Mesenteric fat pad (tissue), 1 donor: ENCODE measurements at places on chromosomes 1 and 21. TPM values are rescaled to one million over a fixed set of nuclear protein-coding genes. Genes with fewer than 3 reads are reported as not detected.

DNA sequence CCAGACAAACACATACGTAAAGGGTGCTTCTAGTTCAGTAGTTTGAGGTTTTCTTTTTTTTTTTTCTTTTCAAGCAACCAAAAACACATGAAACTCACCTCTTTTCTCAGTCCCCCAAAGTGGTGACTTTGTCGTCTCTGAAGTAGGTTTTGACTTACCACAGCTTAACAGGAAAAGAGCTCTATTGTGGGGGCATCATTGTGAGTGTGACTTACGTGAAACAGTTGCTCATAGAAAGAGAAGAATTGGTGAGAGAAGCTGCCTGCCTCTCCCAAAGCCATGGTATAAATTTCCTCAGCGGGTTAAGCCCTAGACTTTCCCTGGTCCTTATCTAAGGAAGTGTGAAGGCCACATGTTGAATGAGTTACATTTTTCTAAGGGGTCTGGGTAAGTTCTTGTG lies 11.9 kb downstream of the FASLG start:
- DNase-seq = no peak

DNA sequence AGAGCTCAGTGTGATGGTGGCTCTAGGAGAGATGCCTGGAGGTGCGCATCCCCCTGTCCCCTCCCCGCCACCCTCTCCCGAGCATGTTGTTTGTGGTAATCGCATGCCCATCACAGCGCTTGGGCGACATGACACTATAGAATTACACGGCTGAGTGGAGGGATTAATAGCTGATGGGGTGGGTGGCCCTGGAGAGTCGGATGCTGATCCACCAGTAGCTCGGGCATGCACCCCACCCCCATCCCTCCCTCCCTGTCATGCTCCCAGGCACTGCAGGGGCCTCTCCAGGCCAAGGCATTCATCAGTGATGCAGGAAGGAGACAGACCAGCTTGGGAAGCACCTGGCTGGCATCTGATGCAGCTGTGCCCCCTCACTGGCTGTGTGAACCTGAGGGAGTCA lies 159.0 kb upstream of the IGSF21 start:
- no peak for DNase-seq

- DNase-seq = no peak
These were observed 15.5 kb downstream of the DYRK1A start for GRCh38 chr21:37381883-37382585.

GRCh38 chr1:156892190-156893047 lies 1.1 kb upstream of the PEAR1 start:
- DNase-seq = peak; percentile 96

- no peak for DNase-seq
These were observed 417.0 kb upstream of the ESRRG start for GRCh38 chr1:217140041-217140901.

DNA sequence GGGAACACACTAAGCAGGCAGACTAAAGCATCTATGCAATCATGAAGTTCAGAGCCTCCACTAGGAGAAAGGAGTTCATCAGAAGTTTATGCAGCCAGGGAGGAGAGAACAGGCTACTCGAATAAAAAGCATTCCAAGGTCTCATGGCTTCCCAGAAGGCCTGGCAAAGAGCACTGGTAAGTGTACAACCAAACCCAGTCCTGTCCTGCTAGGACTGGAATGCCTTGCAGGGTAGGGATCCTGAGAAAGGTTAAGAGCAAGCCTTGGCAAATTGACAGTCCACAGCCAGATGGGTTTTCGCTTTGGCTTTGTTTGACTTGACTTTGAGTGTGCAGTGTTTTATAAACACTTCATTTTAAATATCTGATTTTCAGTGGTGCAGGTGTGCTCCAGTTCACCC lies 133.6 kb upstream of the ATP1B1 start:
- no peak for DNase-seq

DNA sequence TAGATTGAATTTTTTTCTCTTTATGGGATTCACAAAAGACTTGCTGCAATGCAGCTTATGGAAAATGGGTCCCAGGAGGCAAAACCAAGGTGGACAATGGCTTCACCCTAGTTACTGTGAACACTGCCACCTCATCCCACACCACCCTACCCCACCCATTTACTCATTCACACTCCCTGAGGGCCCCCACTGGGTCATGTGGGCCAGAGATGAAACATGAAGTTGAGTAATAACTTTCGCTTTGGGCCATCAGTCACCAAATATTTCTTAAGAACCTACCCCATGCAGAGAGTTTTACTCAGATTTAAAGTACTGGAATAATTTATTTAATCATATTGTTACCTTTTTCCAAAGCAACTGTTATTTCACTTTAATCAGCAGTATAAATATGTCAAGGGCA lies 191.8 kb downstream of the TPR start:
- DNase-seq = no peak

- DNase-seq = no peak
These were observed 94.8 kb upstream of the KIAA0040 start for GRCh38 chr1:175287377-175287776.

GRCh38 chr1:153364156-153364555 lies 6.5 kb downstream of the S100A9 start:
- no peak for DNase-seq

LDLRAD1 gene
- not detected for total RNA-seq

DNA sequence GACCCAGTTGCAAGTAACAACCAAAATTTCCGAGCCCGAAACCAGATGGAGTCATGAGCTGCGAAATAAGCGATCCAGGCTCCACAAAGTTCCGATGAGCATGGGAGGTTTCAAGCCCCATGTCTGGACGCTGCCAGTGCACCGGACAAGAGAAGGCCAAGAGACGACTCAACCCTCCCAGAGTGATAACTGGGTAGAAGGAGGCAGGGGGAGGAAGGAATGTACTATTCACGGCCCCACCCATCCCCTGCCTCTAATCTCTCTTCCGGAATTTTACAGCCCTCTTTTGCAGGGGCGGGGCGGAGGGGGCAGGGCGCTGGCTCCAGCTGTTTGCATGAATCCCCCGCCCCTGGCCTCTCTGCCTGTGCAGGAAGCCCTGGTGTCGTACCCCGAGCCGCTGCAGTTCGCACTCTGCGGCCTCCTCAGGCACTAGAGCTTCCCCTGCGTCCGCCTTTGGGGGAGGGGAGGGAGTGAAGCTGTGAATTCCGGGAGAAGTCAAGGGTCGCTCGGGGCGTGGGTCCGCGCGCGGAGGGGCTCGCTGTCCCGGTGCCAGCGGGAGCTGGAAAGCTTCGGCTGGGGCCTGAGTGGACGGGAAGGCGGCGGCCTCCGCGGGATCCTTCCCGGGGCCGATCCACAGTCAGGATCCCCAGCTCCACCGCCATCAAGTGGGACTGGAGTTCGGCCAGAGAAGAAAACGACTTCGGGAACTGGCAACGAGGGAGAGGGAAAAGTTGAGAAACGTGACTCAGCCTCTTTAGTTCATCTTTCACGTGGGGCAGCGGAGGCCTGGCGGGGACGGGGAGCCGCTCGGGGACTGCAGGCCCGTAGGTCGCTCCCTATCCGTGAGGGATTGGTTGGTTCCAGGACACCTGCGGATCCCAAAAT lies 6.3 kb upstream of the PTP4A2 start:
- peak; percentile 95 for DNase-seq

LEMD1 gene
- not detected for total RNA-seq

TSACC gene
- 0.64 TPM for total RNA-seq

DNA sequence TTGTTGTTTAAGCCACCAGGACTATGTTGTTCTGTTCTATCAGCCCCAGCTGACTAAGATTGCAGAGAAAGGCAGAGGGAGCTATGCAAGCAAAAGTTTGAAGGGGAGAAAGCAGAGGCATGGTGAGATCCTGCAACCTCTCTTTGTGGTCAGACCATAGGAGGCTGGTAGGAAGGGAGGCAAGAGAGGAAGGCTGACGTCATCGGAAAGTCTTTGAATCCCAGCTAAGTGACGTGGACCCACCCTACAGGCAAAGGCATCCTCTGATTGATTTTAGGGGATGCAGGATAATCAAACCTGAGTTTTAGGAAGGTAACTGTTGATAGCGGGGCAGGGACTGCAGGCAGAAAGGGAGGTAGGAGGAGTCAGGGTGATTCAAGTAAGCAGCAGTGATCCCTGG lies 23.3 kb upstream of the TNNI1 start:
- no peak for DNase-seq

GRCh38 chr1:14919751-14920150 lies 233.8 kb upstream of the TMEM51 start:
- DNase-seq = no peak

OR2M3 gene
- not detected for total RNA-seq

GRCh38 chr1:45328680-45329079 lies 2.0 kb downstream of the HPDL start:
- peak; percentile 55 for DNase-seq

DNA sequence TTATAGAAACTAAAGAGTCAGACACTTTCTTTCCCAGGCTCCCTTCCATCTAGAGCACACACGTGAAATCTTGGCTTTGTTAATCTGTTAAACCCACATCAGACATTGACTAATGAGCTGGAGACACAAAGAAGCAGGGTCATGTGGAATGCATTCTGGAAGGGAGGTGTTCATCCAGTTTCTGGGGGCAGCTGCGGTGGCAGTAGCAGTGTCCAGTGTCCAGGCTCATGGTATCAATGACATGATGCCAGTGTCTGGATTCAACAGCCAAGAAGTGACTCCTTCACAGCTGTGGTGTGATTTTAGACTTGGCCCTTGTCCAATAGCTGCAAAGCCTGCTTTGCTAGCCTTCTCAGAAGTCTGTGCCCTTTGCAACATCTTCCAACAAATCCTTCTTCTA lies 95.2 kb downstream of the NTPCR start:
- no peak for DNase-seq

DNA sequence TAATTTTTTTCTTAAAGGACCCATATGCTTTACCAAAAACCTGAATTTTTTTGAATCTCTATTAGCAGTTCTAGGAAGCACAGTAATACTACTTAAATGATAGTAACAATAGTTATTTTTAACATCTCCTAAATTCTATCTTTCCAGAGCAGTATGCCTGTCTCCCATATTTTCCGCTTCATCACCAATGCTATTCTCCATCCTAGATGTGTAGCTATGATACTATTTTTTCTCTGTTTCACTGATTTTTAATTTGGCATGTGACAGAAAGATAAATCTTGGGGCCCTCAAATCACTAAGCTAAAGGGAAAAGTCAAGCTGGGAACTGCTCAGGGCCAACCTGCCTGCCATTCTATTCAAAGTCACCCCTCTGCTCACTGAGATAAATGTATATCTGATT lies 102.3 kb upstream of the HMCN1 start:
- no peak for DNase-seq

DNAI4 gene
- 7.0 TPM for total RNA-seq

- DNase-seq = no peak
These were observed 31.7 kb upstream of the COG2 start for GRCh38 chr1:230610589-230610988.

CFHR1 gene
- 1.8 TPM for total RNA-seq

GRCh38 chr1:71949681-71950080 lies 332.7 kb downstream of the NEGR1 start:
- DNase-seq = no peak

CA6 gene
- not detected for total RNA-seq

AMPD1 gene
- total RNA-seq = not detected

RUSC1 gene
- total RNA-seq = 20.8 TPM

KCNJ10 gene
- total RNA-seq = 0.16 TPM

DNA sequence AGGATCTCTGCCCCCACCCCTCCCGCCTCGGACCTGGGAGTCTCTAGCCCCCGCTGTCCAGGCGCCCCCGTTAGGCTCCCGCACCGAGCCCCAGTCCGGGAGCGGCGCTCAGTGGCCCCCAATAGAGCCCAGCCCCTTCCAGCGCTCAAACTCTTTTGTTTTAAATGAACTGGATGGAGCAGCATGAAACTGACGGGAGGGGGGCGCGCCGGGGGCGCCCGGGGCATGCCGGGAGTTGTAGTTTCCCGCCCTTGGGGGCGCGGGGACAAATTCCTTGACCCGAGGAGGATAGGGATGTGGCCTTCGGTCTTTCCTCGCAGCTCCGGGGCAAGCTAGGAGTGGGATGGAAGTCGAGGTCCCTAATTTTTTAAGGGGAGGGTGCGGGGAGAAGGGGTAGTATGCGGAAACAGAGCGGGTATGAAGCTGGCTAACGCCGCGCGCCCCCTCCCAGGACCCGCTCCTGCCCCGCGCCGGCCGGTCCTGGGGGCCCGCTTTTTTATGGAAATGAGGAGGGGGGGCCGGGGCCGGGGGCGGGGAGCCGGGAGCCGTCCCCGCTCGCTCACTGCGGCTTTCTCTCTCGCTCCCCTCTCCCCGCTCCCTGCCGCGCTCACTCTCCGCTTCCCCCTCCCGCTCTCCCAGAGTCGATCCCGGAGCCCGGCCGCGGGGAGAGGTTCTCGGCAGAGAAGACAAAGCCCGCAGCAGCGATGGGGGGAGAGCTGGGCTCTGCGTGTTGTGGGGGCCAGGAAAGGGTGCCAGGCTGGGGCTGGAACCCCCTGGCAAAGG lies at the start of gene MEX3A:
Gene MEX3A (minus strand): TSS at position 157 of the 783 bp plus-strand sequence. CDS start 467 bp downstream, outside the sequence.
- no peak for DNase-seq

- DNase-seq = no peak
These were observed 100.2 kb downstream of the RHOU start for GRCh38 chr1:228835456-228835855.

DNA sequence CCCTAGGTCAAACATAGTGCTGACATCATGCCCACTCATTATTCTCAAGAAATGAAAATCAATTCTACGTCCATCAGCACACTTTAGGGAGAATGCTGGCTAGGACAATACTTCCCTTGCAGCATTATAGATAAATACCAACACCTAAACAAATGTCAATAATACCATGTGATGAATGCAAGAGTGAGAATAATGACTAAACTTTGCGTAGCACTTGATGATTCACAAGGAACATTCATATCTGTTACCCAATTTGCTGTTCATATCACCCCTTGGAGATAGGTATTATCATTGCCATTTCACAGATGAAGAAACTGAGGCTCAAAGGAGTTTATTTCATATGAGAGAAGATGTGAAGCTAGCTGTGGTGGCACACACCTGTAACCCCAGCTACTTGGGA lies 24.8 kb upstream of the EPS15 start:
- DNase-seq = no peak

LAMTOR5 gene
- 134 TPM for total RNA-seq

DNA sequence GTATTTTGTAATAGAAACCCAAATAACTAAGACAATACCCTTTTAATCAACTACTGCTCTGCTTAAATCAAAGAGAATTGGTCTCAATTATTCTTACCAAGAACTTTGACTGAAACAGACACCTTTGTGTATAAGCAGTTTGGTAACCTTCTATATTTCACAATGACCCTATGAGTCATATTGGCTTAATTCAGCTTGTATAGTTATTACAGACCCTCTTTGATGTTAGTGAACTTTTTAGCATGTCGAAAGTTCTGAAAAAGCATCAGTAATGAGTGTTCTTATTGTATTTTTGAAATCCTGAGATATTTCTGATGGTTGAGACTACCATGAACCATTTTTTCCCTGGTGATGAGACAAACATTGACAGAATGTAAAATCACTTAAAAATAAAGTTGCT lies 43.3 kb upstream of the RABGAP1L start:
- no peak for DNase-seq

DNA sequence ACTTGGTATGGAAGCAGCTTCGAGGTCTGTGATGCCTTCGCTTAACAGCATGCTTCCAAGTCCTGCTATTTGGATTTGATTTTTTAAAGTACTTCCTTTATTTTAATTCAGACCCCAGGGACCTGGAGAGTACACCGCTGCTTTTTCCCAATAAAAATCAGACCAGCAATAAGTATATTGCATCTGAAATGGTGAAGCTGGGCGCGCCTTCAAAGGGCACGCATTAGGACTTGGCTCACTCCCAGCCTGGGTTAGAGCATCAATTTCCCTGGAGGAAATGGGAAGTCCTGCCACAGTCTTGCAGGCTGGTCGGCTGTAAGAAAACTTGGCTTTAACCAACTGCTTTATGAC lies 325.1 kb downstream of the RRAGC start:
- DNase-seq = no peak
